ENCODE measurements at places on chromosomes 6 and 20.

DNA sequence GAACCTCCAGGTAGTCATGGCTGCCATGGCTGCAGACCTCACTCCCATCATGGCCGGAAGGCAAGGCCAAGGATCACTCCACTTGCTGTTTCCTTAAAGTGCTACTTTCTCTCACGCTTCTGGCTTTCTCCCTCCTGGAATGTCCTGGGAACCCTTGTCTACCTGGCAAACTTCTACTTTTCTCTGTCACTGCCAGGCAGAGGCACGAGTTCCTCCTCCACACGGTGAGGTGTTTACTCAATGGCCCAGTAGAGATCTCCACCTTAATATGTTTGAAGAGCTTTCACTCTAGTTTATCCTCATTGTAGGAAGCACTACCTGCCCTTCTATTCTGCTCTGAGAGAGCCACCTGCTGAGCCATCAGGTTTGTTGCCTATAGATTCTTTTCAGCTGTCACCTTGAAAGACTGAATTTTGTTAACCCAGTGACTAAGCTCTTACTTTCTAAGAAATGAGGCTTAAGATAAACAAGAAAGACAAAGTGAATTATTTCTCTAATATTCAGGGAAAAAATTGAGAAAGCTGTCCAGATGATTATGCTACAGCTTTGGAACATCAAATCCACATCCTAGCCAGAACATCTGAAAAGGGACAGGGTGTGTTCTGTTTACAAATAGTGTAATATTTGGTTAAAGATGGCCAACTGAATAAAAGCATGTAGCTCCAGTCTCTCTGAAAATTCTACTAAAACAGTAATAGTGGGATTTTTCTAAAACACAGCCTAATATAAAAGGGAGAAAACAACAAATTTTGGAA lies 54.9 kb downstream of the PLAGL1 start:
- no peak for DNase-seq

DNA sequence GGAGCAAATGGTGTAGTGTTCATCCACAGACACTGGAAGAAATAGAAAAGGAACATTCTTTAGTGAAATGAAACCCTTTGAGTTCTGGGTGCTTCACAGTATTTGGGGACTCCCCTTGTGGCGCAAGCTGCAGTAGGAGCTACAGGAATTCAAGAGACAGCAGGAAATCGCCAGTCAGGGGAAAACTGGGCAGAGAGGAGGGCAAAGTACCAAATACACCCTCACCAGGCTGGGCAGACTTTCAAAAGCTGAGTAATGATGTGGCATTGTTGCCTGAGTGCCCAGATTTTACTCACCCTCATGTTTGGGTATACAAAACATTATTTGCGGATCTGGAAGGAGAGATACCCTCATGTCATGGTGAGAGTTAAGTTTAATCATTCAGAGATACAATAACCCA lies 97.9 kb downstream of the SOD2 start:
- DNase-seq = no peak

GRCh38 chr20:52972190-52972937 lies at the start of gene TSHZ2:
TSHZ2 (plus strand) TSS chr20:52972358; CDS start chr20:52973294, 936 bp downstream.
- DNase-seq = peak; percentile 47

DNA sequence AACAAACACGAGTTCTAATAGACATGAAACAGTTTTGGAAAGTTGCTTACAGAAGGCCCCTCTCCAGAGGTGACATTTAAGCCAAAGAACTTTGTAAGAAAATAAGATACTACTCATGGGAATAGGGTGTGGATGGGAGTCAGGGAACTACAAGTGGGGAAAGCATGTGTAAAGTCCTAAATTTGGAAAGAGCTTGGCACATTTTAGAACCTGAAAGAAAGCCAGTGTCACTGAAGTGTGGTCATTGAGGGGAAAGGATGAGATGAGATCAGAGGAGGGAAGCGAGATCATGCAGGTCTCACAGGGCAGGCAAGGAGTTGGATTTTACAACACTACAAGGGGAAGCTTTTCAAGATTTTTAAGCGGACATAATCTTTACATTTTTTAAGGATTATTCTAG lies 38.0 kb downstream of the VGLL2 start:
- DNase-seq = no peak

DNA sequence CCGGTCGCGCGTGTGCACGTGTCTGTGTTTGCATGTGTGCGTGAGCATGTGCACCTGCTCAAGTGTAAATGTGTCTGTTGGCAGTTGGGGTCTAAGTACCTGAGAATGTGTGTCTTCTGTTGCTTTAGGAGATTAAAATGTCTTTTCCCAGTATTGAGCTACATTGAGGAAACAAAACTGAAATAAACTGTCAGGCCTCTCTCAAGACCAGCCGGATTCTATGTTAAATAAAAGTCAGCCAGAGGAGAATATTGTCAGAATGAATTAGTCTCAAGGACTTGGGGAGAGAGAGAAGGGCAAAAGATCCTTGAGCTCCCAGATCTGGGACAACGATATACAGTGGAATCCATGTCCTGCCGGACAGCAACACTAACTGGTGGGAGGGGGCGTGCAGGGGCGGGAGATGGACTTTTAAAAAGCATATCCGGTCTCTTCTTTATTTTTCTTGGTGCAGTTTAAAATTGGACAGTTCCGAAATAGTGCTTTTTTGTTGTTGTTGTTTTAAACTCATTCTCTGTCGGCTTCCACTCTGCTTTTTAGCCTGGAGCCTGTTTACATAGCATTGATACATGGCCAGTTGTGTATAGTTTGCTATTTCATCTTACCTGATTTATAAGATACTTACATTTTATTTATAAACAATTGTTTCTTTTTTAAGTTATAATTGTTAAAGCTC lies 3.3 kb upstream of the TBX18 start:
- no peak for DNase-seq

- DNase-seq = no peak
Measured at GRCh38 chr6:11760015-11760473, 18.6 kb downstream of the ADTRP start.

DNA sequence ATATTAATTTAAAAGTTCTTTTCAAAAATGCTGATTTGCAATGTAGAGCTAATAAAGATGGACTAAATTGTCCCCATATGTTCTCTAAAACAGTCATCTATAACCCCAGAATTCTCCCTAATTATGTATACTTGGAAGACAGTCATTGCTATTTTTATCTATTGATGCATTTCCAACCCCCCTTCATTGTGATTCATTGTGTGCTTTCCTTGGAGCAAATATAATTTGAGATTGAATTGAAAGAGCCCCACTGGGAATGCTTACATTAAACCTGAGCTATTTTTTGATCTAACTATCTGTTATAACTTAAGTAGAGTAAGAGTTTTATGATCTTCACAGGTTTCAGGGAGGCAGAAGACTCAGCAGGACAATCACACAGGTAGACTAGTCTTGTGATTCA lies 73.7 kb upstream of the PTCHD4 start:
- no peak for DNase-seq

DNA sequence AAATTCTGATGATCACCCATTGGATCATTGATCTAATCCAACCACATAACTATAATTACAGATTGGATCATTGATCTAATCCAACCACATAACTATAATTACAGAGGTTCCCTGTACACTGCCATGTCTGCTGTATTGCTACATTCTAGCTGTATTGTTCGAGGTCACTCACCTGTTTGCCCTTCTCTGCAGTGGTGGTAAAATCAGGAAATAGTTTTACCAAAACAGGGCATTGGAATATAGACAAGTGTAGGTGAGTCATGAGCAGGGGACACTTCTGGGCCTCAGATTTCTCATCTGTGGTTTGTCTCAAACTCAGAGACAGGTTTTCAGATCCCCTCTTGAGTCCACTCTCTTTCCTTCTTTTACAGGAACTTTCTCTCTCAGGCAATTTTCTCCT lies 9.0 kb upstream of the AFDN start:
- no peak for DNase-seq

DNA sequence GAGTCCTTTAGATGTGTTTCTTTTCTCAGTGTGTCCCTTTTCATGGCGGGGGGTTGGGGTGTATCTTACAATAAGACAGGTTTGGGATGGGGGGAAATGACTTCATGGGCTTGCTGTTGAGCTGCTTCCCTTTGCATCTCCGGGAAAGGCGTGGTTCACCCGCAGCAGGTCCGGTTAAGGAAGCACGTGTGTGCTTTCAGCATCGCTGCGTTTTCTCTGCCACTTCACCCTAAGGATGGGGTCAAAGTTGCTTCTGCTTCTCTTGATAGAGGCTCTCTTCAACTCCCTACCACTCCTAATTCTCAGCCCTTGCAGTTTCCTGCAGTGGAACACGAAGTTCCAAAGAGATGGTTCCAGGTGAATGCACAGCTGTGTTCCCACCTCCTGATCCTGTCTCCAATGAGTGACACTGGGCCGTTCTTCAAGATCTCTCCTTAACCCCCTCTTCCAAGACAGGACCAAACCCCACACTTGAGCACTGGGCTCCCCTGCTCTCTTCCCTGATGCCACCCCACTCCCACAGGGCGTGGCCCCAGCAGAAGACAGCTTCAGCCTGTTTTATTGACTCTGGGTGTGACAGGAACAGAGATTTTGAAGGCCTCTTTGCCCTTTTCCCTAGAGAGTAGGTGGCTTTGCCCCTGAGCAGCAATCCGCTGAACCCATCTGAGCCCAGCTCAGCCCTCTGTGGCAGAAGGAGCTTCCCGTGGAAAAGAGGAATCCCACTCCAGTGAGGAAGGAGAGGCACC lies 85.2 kb downstream of the PLEKHG1 start:
- no peak for DNase-seq

DNA sequence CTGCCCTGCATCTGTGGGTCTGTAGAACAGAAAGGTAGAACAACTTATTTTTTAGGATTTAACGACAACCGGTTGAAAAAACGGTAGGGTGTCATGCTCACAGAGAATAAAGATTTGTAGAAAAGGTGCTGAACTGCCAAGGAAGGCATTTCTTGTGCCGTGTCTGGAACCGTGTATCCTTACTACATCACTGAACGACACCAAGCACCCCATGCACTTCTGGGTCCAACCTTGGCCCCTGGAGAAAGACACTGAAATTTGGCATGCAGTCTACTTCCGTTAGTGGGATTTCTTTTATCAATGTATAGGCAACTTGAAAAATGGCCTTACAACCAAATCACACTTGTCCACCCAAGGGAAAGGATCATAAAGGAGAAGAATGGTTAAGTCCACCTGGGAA lies 145.5 kb downstream of the ZMYND8 start:
- no peak for DNase-seq

DNA sequence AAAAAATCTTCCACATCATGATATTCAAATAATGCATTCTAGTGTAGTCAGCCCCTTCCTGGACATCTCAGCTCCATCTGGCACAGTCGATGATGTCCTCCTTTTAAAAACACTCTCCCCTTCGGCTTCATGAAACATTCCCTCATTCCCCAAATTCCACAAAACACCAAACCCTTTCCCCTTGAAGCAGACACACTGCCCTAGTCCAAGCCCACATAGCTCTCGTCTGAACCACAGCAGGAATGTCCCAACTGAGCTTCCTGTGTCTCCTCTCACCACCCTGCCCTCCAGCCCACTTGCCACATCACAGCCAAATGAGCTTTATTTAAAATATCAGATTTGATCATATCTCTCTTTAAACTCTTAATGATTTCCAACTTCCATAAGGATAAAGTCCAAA lies 106.4 kb upstream of the CARMIL1 start:
- DNase-seq = no peak

GRCh38 chr6:6857528-6857927 lies 250.2 kb upstream of the RREB1 start:
- no peak for DNase-seq

- DNase-seq = no peak
Measured at GRCh38 chr6:33613795-33614168, 7.3 kb upstream of the ITPR3 start.

DNA sequence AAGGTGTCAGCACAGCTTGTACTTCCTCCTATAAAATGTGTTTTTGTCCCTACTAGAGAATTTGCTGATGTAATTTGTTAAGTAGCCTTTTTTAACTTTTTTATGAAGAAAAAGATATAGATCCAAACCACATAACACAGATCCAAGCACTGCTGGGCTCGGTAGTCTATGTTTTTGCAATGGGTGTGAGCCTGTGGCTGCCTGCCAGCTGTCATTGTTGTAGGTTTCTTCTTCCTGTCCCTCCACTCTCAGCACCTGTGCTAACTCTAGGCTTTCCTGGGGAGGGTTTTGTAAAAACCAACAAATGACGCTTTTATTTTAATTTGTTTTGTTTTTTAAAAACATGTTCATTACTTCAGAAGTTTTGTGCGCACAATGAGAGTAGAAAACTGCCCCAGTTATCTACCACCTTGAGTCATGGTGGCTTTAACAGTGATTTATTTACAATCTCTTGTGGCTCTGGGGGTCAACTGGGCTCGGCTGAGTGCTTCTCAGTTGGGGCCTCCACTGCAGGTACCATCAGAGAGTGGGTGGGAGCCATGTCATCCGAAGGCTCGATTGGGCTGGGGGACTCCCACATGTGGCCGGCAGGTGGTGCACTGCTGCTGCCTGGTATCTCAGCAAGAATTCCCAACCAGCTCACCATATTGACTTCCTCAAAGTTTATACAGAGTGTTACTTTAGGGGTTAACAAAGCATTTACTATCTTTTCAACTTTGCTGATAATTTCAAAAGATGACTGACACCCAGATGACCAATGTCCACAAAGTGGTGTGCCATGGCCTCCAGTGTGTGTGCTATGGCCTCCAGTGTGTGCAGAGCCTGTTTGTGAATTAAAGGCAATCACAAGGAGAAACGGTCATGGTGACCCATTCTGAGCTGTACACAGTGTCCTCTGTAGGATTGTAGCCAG lies 3.0 kb upstream of the CCR6 start:
- no peak for DNase-seq

DNA sequence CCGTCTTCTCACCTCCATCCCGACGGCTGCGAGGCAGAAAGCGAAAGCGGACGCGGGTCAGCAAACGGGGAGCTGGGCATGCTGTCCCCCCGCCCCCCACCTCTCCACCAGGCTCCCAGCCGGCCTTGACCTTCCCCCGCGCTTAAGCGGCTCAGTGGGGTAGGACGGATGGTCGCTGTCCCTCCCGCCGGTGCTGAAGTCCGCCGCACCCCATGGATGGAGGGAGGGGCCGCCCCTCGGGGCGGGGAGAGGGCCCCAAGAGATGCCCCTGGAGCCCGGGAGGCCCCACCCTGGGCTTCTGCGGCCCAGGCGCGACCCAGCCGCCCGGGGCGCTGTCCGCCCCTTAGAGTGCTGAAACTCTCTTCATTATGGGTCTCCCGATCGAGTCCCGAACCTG lies at the start of gene KCNB1:
Gene KCNB1 (minus strand): TSS at position 48 of the 397 bp plus-strand sequence. CDS start 188 bp downstream, outside the sequence.
- DNase-seq = no peak

DNA sequence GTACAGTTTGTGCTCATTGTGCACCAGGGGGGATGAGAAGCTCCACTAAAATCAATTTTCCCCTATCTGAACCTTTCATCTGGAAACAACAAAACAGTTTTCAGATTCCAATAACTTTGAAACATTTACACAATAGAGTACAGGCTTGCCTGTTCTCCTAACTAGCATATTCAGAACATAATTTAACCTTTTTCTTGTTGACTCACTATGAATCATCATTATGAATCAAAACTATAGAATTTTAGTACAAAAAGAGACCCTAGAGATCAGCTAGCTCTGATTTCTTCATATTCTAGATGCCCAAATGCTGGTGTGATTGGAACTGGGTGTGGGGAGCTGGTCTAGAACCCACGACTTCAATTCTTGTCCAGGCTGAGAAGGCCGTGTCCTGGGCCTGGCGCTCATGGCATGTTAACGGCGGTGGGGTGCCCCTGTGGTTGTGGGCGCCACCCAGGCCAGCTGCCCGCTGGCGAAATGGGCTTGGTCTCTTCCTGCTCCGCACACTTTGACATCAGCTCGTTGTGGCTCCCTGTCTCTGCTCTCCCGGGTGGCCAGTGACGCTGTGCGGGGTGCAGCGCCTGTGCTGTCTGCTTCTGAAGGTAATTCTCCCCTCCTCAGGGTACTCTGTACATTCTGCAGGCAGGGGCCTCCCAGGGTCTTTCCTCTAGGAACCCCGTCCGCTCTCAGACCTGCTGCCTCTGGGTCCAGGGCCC lies 29.9 kb upstream of the AGPAT4 start:
- DNase-seq = no peak

GRCh38 chr20:19473216-19473921 lies 260.9 kb downstream of the SLC24A3 start:
- DNase-seq = no peak
